ENCODE measurements at places on chromosomes 13 and 19.

GRCh38 chr13:22278336-22278929, 607.6 kb downstream of the FGF9 start:
- no peak overlapping the region for H3K4me3 ChIP-seq
- no peaks in the 10 kb centered on the region for H3K27me3 ChIP-seq
- no peaks in the 10 kb centered on the region for H3K4me1 ChIP-seq
- DNase-seq = peak; percentile 77

- no peaks in the 10 kb centered on the region for H3K36me3 ChIP-seq
- H3K27me3 ChIP-seq = peaks cover 16% of the 10 kb centered on the region
- H3K4me3 ChIP-seq = peak within 1 kb of the TSS; percentile 46
- DNase-seq = peak; percentile 76
- peaks cover 18% of the 10 kb centered on the region for H3K4me1 ChIP-seq
- no peak within 1 kb of the TSS for H3K27ac ChIP-seq
Measured at GRCh38 chr19:18940769-18941627, at the start of gene HOMER3. Gene HOMER3 (minus strand): TSS chr19:18941217. CDS start chr19:18938982, 2,235 bp downstream.

DNA sequence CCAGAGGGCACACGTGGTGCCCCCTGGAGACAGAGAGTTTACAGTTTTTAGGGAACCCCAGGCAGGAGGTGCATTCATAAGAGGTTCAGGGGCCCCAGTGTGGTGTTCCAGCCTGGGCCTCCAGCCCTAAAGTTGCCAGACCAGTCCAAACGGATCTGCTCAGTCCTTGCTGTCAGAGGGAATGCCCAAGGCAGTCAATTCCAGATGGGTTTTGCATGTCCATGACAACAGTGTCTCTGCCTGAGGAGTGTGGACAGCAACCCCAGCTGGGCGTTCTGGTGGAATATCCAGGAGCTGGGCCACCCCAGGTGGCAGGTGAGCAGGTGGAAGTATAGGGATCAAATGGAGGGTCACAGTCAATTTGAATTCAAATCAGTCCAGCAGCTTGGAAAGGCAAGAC, 25.3 kb downstream of the FBXO27 start:
- H3K27me3 ChIP-seq = peaks cover 2% of the 10 kb centered on the region
- H3K36me3 ChIP-seq = no peaks in the 10 kb centered on the region
- no peak for DNase-seq
- no peaks in the 10 kb centered on the region for H3K4me1 ChIP-seq
- no peak overlapping the region for H3K4me3 ChIP-seq

GRCh38 chr19:46216612-46217011, 12.9 kb upstream of the IGFL1 start:
- H3K36me3 ChIP-seq = no peaks in the 10 kb centered on the region
- H3K27ac ChIP-seq = no peak overlapping the region
- H3K4me1 ChIP-seq = no peaks in the 10 kb centered on the region
- H3K27me3 ChIP-seq = peaks cover 13% of the 10 kb centered on the region
- no peak overlapping the region for H3K4me3 ChIP-seq

GRCh38 chr19:32669310-32669709, 5.7 kb downstream of the ANKRD27 start:
- H3K27me3 ChIP-seq = no peaks in the 10 kb centered on the region
- peaks cover 5% of the 10 kb centered on the region for H3K36me3 ChIP-seq
- no peak overlapping the region for H3K27ac ChIP-seq
- no peak overlapping the region for H3K4me3 ChIP-seq

DNA sequence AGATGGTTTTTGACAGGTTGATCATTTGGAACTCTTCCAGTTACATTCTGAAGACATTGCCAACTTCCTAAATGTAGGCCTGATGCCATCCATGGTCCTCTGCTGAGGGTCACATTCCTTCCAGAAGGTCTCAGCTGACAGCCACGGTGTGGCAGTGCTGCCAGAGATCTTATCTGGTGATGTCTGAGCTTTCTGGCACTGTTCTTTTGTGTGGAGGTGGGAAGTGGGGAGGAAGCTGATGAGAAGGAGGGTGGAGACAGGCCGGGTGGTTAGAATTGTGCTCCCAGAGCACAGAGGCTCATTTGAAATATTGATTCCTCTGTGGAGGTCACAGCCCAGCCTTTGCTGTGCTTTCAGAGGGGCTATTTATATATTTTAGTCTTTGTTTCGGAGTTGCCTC, 16.1 kb upstream of the MTIF3 start:
- H3K4me3 ChIP-seq = no peak overlapping the region
- H3K27ac ChIP-seq = no peak overlapping the region
- peaks cover 7% of the 10 kb centered on the region for H3K4me1 ChIP-seq

DNA sequence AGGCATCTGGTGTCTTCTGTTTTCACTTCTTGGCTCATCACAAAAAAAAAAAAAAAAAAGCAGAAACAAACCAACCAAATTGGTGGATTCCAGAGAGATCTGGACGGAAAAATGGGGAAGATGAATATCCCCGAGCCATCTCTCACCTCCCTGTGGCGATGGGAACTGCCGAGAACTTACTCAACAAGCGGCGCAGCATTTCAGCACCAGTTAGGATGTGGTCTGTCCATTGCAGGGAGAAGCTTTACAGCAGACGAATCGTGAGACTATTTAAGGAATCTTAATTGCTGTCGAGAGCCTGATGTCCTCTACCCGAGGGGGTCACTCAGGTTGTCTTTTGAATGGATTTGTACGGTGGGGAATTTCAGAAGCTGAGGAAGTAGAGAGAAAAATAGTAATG, 17.3 kb upstream of the KDM4B start:
- no peak for DNase-seq
- no peak overlapping the region for H3K4me3 ChIP-seq
- H3K27me3 ChIP-seq = no peaks in the 10 kb centered on the region

- H3K27me3 ChIP-seq = no peaks in the 10 kb centered on the region
- H3K36me3 ChIP-seq = no peaks in the 10 kb centered on the region
- no peak overlapping the region for H3K4me3 ChIP-seq
- H3K4me1 ChIP-seq = no peaks in the 10 kb centered on the region
- no peak for DNase-seq
- no peak overlapping the region for H3K27ac ChIP-seq
Measured at GRCh38 chr13:84237143-84237542, 354.9 kb upstream of the SLITRK1 start.

DNA sequence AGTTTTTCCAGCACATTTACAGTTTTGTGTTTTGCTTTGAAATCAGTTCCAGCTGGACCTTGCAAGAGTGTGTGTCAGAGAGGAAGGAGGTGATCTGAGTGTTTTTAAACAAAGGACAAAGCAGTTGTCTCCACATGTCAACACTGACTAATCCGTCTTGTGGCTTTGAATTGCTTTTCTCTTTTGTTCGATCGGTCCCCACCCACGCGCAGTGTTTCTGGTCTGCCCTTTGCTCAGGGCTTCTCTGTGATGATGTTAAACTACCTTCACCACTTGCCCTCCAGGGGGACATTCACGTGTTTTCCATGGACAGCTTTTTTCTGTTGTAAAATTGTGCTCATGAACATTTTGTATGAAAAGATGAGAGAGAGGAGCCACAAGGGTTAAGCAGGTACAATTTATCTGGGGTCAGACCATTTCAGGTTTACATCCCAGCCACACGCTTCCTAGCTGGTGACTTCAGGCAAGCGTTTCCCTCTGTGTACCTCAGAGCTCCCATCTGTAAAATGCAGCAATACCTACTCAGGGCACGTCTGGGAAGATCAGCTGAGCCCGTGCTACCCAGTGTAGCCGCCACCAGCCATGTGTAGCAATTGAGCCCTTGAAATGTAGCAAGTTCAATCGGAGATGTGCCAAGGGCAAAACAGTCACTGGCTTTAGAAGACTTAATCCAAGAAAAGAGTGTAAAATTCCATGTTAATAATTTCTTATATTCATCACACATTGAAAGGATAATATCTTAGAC, 13.5 kb upstream of the PLA2G4C start:
- H3K4me3 ChIP-seq = no peak overlapping the region
- DNase-seq = no peak
- no peak overlapping the region for H3K27ac ChIP-seq

DNA sequence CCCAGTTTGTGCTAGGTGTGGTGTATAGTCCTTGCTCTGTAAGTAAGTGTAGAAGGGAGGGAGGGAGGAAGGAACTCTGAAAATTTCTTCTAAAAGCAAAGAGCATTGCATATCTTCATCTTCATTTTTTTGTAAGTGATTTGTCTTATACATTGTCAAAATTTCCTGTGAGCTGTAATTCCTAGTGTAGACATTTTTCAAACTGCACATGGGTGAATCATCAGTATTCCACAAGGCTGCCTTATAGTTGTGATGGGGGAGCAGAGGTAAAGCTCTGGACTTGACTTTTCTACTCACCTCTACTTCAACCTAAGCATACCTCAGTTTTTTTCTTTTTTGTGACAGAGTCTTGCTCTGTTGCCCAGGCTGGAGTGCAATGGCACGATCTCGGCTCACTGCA, 86.9 kb downstream of the CDK8 start:
- no peaks in the 10 kb centered on the region for H3K27me3 ChIP-seq
- no peak overlapping the region for H3K27ac ChIP-seq
- H3K4me1 ChIP-seq = no peaks in the 10 kb centered on the region
- no peak for DNase-seq
- no peak overlapping the region for H3K4me3 ChIP-seq

DNA sequence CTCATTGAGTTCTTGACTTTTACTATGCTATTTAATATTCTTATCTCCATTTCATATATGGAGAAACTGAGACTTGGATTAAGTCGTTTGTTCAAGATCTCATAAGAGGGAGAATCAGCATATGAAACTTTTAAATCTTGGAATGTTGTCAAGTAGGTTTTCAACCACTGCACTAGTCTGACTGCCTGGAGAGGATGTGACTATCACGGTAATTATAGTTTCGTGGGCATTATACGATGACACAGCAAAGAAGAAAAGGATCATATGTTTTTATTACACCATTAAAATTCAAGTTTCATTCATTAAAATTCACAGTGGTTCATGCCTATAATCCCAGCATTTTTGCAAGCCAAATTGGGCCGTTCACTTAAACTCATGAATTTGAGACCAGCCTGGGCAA, 555.2 kb downstream of the SLITRK1 start:
- H3K36me3 ChIP-seq = no peaks in the 10 kb centered on the region
- H3K4me3 ChIP-seq = no peak overlapping the region
- no peak overlapping the region for H3K27ac ChIP-seq

DNA sequence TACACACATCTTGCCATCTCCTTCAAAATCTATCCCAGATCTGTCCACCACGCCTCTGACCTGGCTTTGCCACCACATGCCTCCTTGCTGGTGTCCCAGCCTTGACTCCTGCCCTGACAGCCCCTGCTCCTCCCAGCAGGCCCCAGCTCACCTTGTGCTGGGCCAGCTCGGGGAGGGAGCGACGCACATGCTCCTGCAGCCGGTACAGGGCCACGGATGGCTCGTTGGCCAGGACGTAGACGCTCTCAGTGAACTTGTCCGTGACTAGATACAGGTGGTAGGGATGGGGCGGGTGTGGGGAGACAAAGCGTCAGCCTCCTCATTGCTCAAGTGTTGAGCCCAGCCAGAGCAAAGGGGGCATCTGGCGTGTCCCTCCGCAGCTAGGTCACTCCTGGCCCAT, 5.2 kb downstream of the BORCS8 start:
- no peaks in the 10 kb centered on the region for H3K27me3 ChIP-seq
- H3K4me1 ChIP-seq = peaks cover 30% of the 10 kb centered on the region
- H3K4me3 ChIP-seq = no peak overlapping the region
- no peak overlapping the region for H3K27ac ChIP-seq

- no peaks in the 10 kb centered on the region for H3K27me3 ChIP-seq
- H3K4me1 ChIP-seq = no peaks in the 10 kb centered on the region
- H3K27ac ChIP-seq = no peak overlapping the region
- H3K4me3 ChIP-seq = no peak overlapping the region
- no peak for DNase-seq
Measured at GRCh38 chr13:67771106-67771505, 541.0 kb upstream of the PCDH9 start.

DNA sequence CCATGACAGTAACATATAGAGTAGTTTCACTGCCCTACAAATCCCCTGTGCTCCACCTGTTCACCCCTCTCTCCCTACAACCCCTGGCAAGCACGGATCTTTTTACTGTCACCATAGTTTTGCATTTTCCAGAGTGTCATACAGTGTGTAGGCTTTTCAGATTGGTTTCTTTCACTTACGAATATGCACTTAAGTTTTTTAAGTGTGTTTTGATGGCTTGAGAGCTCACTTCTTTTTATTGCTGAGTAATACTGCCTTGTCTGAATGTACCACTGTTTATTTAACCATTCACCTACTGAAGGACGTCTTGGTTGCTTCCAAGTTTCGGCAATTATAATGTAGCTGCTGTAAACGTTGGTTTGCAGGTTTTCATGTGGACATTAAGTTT, 175.1 kb downstream of the ITGBL1 start:
- H3K4me3 ChIP-seq = peak overlapping the region; percentile 32
- DNase-seq = no peak
- no peaks in the 10 kb centered on the region for H3K36me3 ChIP-seq

DNA sequence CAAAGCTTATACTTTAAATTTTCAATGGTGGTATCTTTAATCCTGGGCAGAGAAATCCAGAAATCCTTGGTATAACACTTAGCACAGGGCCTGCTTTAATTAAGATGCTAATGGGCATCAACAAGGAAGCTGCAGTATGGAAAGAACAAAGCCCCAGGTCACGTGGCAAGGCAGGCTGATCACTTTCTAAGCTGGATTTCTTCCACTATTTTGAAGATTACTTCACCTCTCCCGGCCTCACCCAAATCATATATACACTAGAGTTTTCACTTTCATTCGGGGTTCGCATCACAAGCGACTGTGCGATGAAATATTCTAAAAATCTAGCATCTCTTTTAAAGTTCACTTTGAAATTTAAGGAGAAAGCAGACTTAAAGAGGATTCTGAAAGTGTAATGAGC, 71.8 kb downstream of the STARD13 start:
- H3K27ac ChIP-seq = no peak overlapping the region
- no peaks in the 10 kb centered on the region for H3K4me1 ChIP-seq
- H3K27me3 ChIP-seq = peaks cover 4% of the 10 kb centered on the region

GRCh38 chr13:34156841-34157365, 339.0 kb downstream of the RFC3 start:
- H3K4me3 ChIP-seq = no peak overlapping the region
- no peak for DNase-seq
- no peaks in the 10 kb centered on the region for H3K36me3 ChIP-seq

DNA sequence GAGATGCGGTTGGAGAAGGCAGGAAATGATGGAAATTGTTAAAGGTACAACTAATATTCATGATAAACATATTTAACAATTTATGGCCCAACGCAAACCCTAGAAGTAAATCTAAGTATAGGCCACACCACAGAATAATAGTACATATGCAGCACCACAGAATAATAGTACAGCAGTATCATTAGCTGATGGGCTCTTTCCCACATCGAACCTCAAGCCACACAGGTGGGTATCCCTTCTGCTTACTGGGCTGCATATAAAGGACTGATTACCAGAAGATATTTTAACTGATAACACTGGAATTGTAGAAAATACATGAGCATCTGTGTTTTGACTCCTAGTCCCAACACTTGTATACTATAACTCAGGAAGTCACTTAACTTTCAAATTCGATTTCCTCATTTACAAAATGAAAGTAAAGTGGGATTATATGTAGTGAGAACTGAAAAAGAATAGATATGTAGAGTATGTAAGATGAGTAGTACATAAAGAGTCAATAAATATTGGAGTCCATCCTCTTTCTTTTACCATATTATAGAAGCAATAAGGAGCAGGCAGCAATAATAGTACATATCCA, 91.5 kb downstream of the TSC22D1 start:
- H3K27me3 ChIP-seq = no peaks in the 10 kb centered on the region
- no peak overlapping the region for H3K27ac ChIP-seq
- no peaks in the 10 kb centered on the region for H3K36me3 ChIP-seq
- peak overlapping the region; percentile 1 for H3K4me3 ChIP-seq
- H3K4me1 ChIP-seq = no peaks in the 10 kb centered on the region

Data from CD4-positive, alpha-beta T cell (primary cell).